ENCODE measurements at places on chromosomes 5 and 9. TPM values are rescaled to one million over a fixed set of nuclear protein-coding genes. Genes with fewer than 3 reads are reported as not detected.
A peak's percentile ranks its signal among the peaks of the same experiment; 100 is the strongest.

DNA sequence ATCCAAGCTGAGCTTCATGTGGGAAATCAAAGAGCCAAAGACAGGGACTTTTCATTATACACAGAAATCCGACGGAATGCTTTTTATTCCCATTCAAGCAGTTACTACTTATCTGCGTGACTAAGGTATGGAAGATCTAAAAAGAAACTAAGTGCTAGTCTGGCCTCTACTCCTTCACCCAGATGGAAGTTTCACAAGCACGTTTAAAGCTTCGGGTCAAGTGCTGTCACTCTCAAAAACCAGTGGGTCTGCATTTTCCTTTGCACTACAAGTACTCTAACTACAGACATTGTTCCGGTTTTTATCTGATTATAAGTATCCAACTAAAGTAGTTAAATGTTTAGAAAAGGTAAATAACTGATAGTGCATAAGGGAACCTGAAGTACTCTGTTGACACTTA lies 13.7 kb upstream of the MTAP start:
- no peak for DNase-seq

GRCh38 chr9:71472400-71472799 lies 295.9 kb downstream of the CEMIP2 start:
- no peak for DNase-seq

- DNase-seq: peak; percentile 67
Measured at GRCh38 chr5:141382469-141383294, at the start of gene PCDHGA7. PCDHGA7 (plus strand) TSS chr5:141382742; CDS start chr5:141382900, 158 bp downstream.

- no peak for DNase-seq
Measured at GRCh38 chr5:171728686-171729085, 56.9 kb upstream of the SMIM23 start.

- no peak for DNase-seq
Measured at GRCh38 chr9:38022203-38022895, 46.7 kb downstream of the SHB start.

DNA sequence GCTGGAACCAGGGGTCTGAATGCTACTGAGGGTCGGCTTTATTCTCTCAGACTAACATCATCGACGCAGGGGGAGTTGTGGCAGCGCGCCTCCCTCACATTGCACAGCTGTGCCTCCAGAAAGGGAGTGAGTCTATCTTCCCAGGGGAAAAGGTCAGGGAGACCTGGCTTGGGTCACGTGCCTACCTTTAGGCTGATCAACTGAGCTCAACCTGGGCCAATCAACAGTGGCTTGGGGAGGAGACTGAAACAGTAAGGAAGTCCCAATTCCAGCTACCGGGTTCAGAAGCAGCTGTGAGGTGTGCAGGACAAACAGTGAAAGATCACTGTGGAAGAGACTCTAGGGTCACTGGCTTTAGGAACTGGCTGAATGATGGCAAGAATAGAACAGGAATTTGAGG lies 14.3 kb downstream of the SNX30 start:
- no peak for DNase-seq

DNA sequence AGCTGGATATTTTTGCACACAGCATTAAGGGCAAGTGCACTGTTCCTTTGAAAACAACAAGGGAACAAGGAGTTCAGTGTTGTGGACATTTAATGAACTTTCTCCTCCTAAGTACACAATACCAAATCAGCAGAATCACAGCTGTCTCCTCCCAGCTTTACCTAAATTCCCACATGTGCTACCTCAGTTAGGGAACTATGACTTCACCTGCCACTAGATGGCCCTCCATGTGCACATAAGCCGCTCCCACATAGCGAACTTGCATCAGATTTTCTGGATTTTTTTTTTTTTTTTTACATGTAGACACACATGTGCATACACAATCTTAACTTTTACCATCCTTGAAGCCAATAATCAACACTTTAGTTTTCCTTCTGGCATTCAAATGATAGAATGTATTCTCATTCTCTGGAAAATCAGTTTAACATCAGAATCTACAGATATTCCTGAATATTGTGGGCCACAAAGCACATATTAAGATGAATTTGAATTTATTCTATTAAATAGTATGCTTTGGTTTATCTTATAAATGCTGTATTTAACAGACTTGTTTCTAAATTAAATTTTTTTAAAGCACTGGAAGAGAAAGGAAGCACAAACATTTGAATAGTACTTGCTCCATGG lies 123.6 kb downstream of the PALM2AKAP2 start:
- DNase-seq: peak; percentile 64

GRCh38 chr9:98834386-98834785 lies 26.9 kb downstream of the GALNT12 start:
- no peak for DNase-seq

- DNase-seq: peak; percentile 97
Measured at GRCh38 chr5:60196385-60197113, 303.0 kb upstream of the PDE4D start.

DNA sequence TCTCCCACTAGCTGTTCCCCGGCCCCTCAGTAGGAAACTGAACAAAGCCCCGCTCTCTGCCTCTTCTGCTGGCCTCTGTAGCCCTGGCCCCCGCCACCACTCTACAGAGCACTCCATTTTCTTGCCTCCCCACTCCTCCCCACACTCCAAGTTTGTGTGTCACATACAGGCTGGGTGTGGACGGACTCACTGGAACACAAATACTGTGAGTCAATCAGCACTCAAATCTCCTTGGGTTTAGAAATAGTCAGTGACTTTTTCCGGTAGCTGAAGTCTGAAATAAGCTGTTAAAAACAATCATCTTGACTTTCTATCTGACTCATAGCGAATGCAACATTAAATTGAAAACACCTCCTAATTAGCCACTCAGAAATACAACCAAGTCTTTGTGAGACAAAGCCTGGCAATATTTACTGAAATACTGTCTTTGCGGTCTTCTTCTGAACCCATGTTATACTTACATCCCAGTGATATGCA lies 122.5 kb downstream of the LHFPL2 start:
- peak; percentile 35 for DNase-seq

- DNase-seq: no peak
Measured at GRCh38 chr5:17805227-17805825, 171.1 kb downstream of the TAF11L14 start.

GRCh38 chr5:28926422-28926821 lies 1888.0 kb upstream of the CDH9 start:
- no peak for DNase-seq

- peak; percentile 52 for DNase-seq
Measured at GRCh38 chr9:128412120-128412790, 8.4 kb upstream of the CERCAM start.

GRCh38 chr9:2026220-2026997 lies 11.3 kb downstream of the SMARCA2 start:
- DNase-seq: no peak

GRCh38 chr5:135030956-135031812 lies 2.8 kb downstream of the PITX1 start:
- DNase-seq: no peak

GRCh38 chr5:133226186-133226585 lies 174.4 kb downstream of the HSPA4 start:
- no peak for DNase-seq

- DNase-seq: no peak
Measured at GRCh38 chr5:142495531-142495930, 170.7 kb upstream of the SPRY4 start.

DNA sequence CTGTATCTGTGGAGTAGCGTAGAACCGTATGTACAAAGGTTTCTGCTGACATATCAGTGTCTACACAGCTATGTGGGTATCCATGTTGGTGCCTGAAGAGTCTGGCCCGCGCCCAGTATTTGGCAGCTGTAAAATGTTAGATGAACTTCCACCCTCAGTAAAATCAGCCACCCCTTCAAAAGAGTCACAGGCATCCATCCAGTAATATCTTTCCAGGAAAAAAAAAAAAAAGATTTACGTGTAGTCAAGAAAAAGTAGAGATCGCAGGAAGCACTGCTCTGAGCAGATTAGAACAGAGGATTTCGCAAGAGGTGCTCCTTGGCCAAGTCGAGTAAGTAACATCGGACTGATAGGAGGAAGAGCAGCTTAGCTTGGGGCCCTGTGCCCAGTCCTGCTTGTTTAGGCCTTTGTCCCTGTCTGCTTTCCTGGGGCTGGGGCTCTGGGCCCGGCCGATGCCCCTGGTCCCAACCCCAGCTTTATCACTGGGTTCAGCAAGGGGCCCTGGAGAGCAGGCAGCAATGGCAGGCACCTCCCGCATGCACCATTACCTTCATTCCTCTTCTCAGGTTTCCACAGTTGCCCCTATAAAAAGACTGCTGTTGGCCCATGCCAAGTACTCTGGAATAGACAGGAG lies 21.2 kb downstream of the DAPK1 start:
- DNase-seq: no peak

GRCh38 chr5:74685979-74686631 lies 1.1 kb downstream of the HEXB start:
- DNase-seq: no peak

DNA sequence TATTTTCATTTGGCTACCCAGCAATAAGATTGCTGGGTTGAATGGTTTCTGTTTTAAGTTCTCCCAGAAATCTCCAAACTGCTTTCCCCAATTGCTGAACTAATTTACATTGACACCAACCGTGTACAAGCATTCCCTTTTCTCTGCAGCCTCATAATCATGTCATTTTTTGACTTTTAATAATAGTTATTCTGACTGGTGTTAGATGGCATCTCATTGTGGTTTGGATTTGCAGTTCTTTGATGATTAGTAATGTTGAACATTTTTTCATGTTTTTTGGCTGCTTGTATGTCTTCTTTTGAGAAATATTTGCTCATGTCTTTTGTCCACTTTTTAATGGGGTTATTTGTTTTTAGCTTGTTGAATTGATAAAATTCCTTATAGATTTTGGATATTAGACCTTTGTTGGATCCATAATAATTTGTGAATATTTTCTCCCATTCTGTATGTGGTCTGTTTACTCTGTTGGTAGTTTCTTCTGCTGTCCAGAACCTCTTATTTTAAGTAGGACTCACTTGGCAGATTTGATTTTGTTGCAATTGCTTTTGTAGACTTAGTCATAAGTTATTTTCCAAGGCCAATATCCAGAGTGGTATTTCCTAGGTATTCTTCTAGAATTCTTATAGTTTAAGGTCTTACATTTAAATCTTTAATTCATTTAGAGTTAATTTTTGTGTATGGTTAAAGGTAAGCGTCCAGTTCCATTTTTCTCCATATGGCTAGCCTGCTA lies 793.7 kb downstream of the BRINP1 start:
- DNase-seq: no peak

DNA sequence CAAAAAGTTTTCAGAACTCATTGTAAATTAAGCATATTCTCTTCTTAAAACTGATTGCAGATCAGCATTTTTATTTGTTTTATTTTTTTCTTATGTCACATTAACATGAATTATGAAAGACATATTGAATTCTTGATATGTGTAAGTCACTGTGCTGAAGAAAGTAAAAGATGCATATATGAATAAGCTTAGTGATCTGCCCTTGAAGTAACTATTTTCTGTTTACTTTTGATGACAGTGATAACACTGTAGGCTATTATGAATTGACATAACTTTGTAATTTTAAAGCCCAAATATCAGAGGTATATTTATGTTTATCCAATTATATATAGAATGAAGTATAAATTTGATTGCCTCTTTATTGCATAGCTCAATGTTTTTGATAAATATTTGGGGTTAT lies 8.8 kb downstream of the PRR16 start:
- no peak for DNase-seq

- no peak for DNase-seq
Measured at GRCh38 chr5:76718381-76718832, 2.5 kb downstream of the F2R start.

DNA sequence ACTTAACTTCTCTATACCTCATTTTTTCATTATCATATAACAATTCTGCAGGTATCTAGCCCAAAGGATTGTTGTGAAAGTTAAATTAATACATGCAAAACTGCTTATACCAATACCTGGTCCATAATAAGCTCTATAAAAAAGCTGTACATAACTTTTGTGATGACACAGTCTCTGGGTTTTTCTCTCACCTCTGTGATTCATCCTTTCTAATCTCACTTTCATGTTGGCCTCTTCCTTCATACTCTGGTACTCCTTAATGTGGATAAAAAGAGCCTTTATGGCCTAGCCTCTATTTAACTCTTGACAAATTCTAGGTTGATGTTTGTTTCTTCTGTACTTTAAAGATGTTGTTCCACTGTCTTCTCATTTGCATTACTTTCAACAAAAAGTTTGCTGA lies 162.9 kb upstream of the ACOT12 start:
- DNase-seq: no peak

DNA sequence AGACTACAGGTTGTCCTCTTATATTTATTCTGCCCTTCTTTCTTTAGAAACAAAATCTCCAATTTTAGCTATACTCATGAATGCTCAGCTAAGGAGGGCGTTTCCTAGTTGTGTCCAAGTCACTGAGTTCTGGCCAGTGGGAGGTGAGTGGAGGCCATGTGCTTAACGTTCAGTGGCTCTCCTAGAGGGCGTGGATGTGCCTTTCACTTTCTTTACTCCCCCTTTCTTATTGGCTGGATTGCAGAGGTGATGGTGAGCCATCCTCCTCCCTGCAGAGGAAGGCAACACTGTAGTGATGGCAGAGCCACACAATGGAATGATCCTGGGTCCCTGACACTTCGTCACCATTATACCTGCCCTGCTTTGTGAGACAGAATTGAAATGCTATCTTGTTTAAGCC lies 54.6 kb downstream of the ALG2 start:
- DNase-seq: no peak

GRCh38 chr5:39518516-39518915 lies 93.7 kb upstream of the DAB2 start:
- DNase-seq: no peak

DNA sequence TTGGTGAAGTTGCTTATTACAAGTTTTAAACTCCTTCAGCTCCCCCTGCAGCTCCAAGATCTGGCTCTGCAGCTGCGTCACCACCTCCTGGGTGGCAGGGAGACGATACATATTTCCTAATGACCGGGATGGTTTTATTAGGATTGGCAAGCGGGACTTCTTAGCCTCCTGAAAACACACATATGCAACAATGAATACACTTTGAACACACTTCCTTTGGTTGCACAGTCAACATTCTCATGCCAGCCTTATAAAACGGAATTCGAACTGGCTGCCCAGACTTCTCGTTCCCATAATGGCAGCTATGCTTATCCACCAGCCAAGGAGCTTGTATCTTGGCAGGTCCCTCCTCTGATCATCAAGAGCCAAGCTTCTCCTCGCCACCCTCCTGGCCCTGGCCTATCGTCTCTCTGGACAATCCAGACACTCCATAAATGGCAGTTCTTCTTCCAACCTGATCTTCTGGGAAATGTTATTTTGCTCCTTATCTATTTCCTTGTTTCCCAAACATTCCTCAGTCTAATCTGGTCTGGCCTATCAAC lies 131.9 kb downstream of the CDK5RAP2 start:
- DNase-seq: no peak

DNA sequence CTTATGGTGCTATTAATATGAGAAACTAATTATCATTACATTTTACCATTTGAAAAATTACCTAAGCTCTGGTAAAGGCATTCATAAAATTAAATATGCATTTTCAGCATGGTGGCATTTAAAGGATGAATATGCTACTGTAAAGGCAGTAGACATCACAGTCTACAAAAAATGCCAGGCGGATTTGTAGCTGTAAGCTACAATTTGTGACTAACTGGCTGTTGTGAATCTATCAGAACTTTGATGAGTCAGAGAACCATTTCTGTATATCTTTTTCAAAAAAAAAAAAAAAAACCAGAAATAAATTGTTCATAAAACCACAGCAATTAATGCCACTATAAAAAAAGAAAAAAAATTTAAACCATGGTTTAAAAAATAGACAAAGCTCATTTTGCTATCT lies 186.3 kb downstream of the NFIB start:
- no peak for DNase-seq

Gene SLC24A2
- not detected for polyA plus RNA-seq

Gene GABRA1
- polyA plus RNA-seq: not detected

Gene CPEB4
- 11.4 TPM for polyA plus RNA-seq

Gene PHF24
- polyA plus RNA-seq: not detected

Gene EGFL7
- polyA plus RNA-seq: 34.4 TPM

Gene NIM1K
- 0.06 TPM for polyA plus RNA-seq

Data from A549 (cell line).